ENCODE measurements at places on chromosomes 1 and 21. TPM values are rescaled to one million over a fixed set of nuclear protein-coding genes. Genes with fewer than 3 reads are reported as not detected.

Gene LIN9
- 2.7 TPM for total RNA-seq

Gene DNAJC28
- total RNA-seq: 2.1 TPM

Gene SPRR2G
- not detected for total RNA-seq

- DNase-seq: no peak
These were observed 714.7 kb downstream of the NCAM2 start for GRCh38 chr21:21712748-21713520.

DNA sequence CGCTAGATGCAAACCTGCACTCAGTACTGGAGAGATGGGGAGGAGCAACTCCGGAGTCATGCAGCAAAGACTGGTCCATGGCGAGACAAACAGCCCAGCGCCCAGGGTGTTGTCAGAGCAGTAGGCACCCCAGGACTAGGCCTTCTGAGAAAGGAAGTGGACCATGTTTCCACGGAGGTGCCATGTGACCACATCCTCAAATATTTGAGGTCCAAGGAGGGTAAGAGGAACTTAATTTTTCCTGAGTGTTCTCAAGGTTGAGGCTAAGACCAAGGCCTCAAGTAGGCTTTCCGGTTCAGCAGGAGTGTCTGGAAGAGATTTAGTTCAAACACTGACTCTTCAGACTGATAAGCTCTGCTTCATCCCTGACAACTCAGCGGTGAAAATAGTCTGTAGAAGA is 186.2 kb downstream of the RHOU start:
- DNase-seq: no peak

DNA sequence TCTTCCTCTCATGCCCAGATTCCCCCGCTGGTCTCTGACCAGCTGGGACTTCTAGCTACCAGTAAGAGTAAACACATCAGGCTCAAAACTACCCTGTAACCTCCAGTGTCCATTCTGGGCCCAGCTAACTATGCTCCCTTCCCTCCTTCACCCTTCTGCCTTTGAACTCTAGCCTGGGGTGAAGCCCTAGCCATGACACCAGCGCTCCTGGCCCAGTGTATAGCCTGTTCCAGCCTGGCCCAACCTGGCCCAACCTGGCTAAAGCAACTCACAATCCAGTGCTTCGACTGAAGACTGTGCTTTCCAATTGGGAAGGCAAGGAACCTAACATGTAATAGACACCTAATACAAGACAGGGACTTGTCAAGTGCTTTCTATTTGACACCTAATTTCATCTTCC is 27.6 kb downstream of the CSMD2 start:
- peak; percentile 40 for DNase-seq

- DNase-seq: no peak
These were observed 38.8 kb downstream of the ST6GALNAC5 start for GRCh38 chr1:76905876-76906595.

- DNase-seq: no peak
These were observed 4.2 kb upstream of the STXBP3 start for GRCh38 chr1:108742253-108742652.

GRCh38 chr1:10829965-10830515 is 33.6 kb upstream of the CASZ1 start:
- DNase-seq: no peak

GRCh38 chr1:178579562-178579961 is 66.7 kb downstream of the TEX35 start:
- peak; percentile 46 for DNase-seq

- DNase-seq: no peak
These were observed 144.6 kb downstream of the PLPP3 start for GRCh38 chr1:56434740-56435139.

GRCh38 chr1:45516036-45516435 is 5.6 kb downstream of the PRDX1 start:
- DNase-seq: no peak

DNA sequence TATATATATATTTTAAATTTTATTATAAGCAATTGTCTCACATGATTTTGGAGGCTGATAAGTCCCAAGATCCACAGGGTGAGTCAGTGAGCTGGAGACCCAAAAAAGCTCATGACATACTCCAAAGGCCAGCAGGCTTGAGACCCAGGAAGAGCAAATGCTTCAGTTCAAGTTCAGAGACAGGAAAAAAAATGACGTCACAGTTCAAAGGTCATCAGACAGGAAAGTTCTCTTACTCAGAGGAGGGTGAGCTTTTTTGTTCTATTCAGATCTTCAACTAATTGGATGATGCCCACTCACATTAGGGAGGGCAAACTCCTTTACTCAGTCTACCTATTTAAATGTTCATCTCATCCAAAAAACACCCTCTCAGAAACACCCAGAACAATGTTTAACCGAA is 18.2 kb downstream of the RXRG start:
- no peak for DNase-seq

DNA sequence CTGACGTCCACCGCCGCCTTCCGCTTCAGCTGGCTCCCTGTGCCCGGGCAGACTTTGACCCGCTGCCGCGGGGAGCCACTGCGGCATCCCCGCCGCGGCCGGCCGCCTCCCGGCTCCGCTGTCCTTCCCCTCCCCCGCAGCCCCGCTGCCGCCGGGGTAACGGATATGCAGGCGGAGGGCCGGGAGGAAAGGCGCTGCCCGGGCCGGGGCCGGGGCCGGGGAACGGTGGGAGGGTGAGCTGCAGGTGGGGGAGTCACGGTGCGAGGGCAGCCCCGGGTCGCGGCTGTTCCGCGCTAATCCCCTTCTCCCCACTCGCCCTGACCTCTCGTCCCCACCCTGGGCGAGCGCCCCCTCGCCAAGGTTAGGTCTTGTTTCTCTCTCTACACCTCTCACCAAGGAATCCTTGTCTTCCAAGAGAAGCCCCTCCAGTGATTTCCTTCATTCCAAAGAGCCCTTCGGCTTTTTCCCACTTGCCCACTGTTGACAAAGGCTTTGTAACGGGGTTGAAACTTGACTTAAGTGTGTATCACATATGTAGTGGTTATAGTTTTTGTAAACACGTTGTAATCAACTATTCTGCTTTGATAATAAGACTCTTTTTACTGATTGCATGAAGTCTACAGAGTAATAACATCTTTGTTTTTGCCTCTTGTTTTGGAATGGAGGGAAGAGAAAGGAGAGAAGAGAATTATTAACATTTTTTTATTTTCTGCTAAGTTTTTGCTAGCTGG is 669 bp downstream of the XPR1 start:
- peak; percentile 87 for DNase-seq

GRCh38 chr21:42350927-42351426 is at the start of gene TFF2:
Gene TFF2, minus strand, starts transcription at chr21:42350994. Its CDS starts 37 bp downstream, at chr21:42350957.
- peak; percentile 82 for DNase-seq

GRCh38 chr1:87314091-87314490 is 14.6 kb upstream of the LMO4 start:
- no peak for DNase-seq

Measured in osteocyte (in vitro differentiated cells).